ENCODE measurements at places on chromosomes 6 and 20.

- no peak for DNase-seq
These were observed 262.4 kb downstream of the ERMARD start for GRCh38 chr6:170013815-170014214.

DNA sequence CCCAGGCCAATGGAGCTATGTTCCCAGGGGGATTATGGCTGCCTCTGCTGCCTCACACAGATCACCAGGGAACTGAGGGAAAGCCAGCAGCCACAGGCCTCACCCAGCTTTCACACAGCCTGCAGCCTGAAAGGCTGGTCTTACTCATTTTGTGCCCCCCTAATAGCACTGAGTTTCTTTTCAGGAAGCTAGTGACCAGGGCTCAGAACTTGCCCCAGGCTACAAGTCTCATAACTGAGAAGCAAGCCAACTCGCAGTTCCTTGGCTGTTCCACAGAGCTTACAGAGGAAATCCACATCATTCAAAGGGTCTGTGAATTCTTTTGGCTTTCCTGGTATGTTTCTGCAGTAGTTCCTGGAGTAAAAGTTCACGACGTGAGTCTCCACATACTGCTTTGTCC, 524.8 kb upstream of the GJE1 start:
- no peak for DNase-seq

GRCh38 chr6:78578430-78578829, 288.9 kb upstream of the IRAK1BP1 start:
- DNase-seq: no peak

- no peak for DNase-seq
These were observed 62.2 kb downstream of the UBE2V1 start for GRCh38 chr20:50050660-50051308.

DNA sequence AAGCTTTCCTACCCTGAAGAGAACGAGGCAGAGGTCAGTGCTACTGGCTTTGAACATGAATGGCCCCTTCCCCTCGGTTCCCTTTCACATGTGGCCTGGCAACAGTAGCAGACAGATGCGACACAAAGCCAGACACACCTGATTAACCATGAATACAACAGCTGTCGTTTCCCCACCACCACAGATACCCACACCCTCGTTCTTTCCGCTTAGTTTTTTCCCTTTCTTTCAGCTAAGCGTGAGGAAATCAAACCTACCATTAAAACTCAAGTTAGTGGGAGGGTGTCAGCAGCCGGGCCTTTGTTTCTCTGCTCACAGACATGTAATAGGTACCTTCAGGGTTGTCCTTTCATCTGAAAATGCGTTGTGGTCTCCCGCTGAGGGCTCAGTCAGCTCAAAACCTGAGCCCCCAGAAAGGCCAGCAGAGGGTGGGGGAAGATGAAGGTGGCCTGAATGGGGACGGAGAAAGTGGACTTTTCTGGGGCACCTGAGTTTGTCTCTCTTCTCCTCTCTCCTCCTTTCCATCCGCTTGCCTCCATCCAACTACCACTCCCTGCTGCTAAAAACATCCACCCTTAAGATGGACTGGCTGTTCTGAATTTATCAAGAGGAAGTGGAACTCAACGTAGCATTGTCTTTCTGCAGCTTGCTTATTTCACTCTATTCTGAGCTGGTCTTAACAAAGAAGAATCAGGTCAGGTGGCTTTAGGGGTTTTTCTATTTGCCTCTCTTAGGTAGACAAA, 516.6 kb upstream of the JARID2 start:
- no peak for DNase-seq

GRCh38 chr20:48273843-48274242, 488.6 kb upstream of the SULF2 start:
- no peak for DNase-seq

DNA sequence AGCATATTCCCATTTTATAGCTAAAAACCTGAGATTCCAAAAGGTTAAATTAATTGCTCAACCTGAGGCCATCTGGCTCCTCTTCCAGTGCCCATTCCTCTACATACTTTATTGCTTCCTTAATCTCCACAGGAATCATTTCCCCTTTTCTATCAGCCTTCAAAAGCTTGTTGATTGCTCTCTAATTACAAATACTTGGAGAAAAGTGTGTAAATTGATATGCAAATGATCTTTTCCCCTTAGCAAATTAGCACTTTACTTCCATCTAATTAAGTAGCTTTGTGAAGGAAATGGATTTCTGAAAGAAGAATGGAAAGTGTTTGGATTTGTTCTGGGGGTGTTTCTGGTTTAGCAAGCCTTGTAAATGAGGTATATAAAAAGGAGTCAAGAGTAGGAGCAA, 323.3 kb downstream of the GRIK2 start:
- DNase-seq: no peak

GRCh38 chr20:6034134-6034969, 19.5 kb downstream of the LRRN4 start:
- DNase-seq: no peak

Measured in activated gamma-delta T cell (primary cell).